Suprapubic skin (tissue), 4 donors: ENCODE measurements at places on chromosomes 11 and 22. TPM values are rescaled to one million over a fixed set of nuclear protein-coding genes. Genes with fewer than 3 reads are reported as not detected.

PLAAT5 gene
- 3.1 TPM for total RNA-seq

ADORA2A gene
- total RNA-seq, result 2.2 TPM

MMP12 gene
- total RNA-seq, result not detected

DNA sequence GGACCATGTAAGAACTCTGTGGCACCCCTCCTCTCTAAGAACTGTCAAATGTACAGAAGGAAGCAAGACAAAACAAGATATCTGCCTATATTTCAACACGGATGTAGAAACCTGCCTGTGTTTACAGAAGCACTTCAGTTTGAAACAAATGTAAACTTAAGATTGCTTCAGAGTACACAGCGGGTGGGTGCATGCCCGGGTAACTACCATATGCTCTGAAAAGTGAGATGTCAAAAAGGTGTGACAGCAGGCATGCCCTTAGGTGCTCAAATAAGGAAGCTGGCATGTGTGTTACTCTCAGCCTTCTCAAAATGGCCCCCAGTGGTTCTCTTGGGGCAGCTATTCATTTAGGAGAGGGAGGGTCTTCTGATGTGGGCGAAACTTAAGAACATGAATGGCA is 5.2 kb downstream of the ACP2 start:
- no peak for DNase-seq

ALDH3B1 gene
- total RNA-seq, result 3.2 TPM

GRCh38 chr11:19279451-19279850 is 38.7 kb upstream of the E2F8 start:
- no peak for DNase-seq

- DNase-seq, result no peak
Observed at GRCh38 chr11:76918941-76919386, 58.2 kb downstream of the ACER3 start.

KRTAP5-9 gene
- total RNA-seq, result 0.55 TPM

CDON gene
- total RNA-seq, result 55.9 TPM

DNA sequence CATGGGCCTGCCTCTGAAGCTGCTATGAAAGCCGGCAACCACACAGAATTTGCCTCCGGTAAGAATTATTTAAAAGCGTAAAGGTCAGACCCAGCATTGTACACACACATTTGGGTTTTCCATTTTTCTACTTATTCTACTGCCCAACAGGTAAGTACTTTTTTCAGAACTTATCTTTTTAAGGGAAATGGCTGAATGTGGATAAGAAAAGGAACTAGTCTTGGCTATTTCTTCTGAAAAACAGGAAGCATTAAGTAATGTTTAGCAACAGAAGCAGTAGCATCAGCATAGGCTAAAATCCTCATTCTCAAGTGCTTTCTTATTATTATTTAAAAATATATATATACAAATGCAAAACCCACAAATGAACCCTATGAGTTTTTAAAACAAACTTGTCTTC is 103.1 kb downstream of the MPPED2 start:
- DNase-seq, result no peak

- no peak for DNase-seq
Observed at GRCh38 chr11:107263844-107264563, 193.6 kb downstream of the CWF19L2 start.

GRCh38 chr11:34358258-34358727 is 483 bp upstream of the ABTB2 start:
- DNase-seq, result no peak
